Naive thymus-derived CD4-positive, alpha-beta T cell (primary cell): ENCODE measurements at places on chromosomes 12 and 14.

DNA sequence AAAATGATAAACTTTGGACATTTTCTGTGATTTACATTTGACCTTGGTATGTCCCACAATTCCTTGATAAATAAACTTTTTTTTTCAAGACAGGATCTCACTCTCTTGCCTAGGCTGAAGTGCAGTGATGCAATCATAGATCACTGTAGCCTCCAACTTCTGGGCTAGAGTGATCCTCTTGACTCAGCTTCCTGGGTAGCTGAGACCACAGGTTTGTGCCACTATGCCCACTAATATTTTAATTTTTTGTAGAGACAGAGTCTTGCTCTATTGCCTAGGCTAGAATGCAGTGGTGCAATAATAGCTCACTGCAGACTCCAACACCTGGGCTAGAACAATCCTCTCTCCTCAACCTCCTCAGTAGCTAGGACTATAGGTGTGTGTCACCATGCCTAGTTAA, 79.1 kb upstream of the PTGDR start:
- H3K36me3 ChIP-seq: no peaks in the 10 kb centered on the region
- H3K27me3 ChIP-seq: no peaks in the 10 kb centered on the region
- no peaks in the 10 kb centered on the region for H3K4me1 ChIP-seq
- DNase-seq: no peak

- no peak overlapping the region for H3K27ac ChIP-seq
- no peaks in the 10 kb centered on the region for H3K27me3 ChIP-seq
- no peak overlapping the region for H3K4me3 ChIP-seq
- no peaks in the 10 kb centered on the region for H3K4me1 ChIP-seq
- no peaks in the 10 kb centered on the region for H3K36me3 ChIP-seq
Observed at GRCh38 chr12:113392988-113393579, 10.6 kb downstream of the SDS start.

GRCh38 chr14:54129850-54130640, 173.4 kb upstream of the BMP4 start:
- H3K4me3 ChIP-seq: no peak overlapping the region
- no peaks in the 10 kb centered on the region for H3K27me3 ChIP-seq
- H3K27ac ChIP-seq: no peak overlapping the region
- no peak for DNase-seq
- H3K4me1 ChIP-seq: no peaks in the 10 kb centered on the region
- no peaks in the 10 kb centered on the region for H3K36me3 ChIP-seq

DNA sequence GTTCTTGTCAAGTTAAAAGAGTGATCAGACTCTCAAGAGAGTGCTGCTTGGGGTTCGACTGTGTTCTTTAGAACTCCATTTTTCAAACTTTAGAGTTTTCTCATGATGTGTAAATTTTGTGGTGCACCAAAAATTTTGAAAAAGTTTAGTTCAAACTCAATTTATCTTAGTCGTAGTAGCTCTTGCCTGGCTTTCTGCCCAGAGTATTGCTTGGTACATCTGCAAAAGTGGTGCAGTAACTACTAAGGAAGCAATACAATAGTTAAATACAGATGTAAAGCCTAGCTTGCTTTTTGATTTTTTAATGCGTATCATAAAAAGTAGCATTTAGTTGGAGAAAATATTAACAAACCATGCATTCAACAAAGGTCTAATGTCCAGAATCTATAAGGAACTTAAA, 9.5 kb upstream of the CCDC91 start:
- H3K27ac ChIP-seq: no peak overlapping the region
- no peak overlapping the region for H3K4me3 ChIP-seq
- no peaks in the 10 kb centered on the region for H3K27me3 ChIP-seq
- no peaks in the 10 kb centered on the region for H3K4me1 ChIP-seq
- no peak for DNase-seq
- no peaks in the 10 kb centered on the region for H3K36me3 ChIP-seq

- H3K27ac ChIP-seq: no peak overlapping the region
- H3K36me3 ChIP-seq: peaks cover 48% of the 10 kb centered on the region
- no peak overlapping the region for H3K4me3 ChIP-seq
Observed at GRCh38 chr14:64147126-64147790, 146.9 kb downstream of the ESR2 start.

GRCh38 chr12:113852264-113852663, 113.9 kb downstream of the RBM19 start:
- no peak overlapping the region for H3K4me3 ChIP-seq
- H3K27me3 ChIP-seq: no peaks in the 10 kb centered on the region
- H3K36me3 ChIP-seq: no peaks in the 10 kb centered on the region
- H3K27ac ChIP-seq: no peak overlapping the region
- H3K4me1 ChIP-seq: no peaks in the 10 kb centered on the region

DNA sequence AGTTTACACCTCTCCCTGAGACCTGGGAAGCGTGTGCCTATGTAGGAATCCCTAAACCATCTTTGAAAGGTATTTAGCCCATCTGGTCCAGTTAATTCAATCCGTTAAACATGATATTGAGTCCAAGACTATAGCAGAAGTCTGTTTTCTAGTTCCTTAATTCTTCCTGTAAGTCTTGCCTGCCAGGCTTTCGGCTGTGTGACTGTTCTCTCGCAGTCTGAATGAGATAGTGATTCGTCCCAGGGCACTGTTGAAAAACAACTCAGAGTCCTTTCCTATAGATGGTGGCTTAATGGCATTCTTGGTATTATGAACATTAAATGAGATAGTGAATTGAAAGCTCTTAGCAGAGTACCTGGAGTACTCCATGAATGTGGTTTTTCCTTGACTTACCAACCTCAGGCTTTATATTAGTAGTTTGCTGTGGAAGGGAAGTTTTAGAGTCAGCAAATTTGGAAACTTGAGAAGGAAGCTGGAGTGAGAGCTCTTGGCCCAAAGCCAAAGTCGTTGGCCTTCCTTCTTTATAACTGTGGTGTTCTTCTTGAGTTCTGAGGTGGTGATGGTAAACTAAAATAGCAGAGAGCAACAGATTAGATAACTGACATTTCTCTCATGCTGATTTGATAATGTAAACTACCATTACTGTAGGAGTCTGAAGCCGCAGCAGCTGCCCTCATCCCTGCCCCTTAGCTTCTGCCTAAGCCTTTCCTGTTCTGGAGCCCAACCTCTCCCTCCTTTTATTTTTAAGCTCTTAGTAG, 76.5 kb downstream of the TGFB3 start:
- no peaks in the 10 kb centered on the region for H3K27me3 ChIP-seq
- no peaks in the 10 kb centered on the region for H3K4me1 ChIP-seq
- no peak for DNase-seq
- H3K27ac ChIP-seq: no peak overlapping the region
- no peaks in the 10 kb centered on the region for H3K36me3 ChIP-seq

- H3K27me3 ChIP-seq: no peaks in the 10 kb centered on the region
- no peaks in the 10 kb centered on the region for H3K4me1 ChIP-seq
- H3K27ac ChIP-seq: no peak overlapping the region
- no peak for DNase-seq
- no peak overlapping the region for H3K4me3 ChIP-seq
Observed at GRCh38 chr14:25537846-25538455, 488.0 kb upstream of the STXBP6 start.

GRCh38 chr12:131049549-131050339, 96.0 kb downstream of the ADGRD1 start:
- no peaks in the 10 kb centered on the region for H3K27me3 ChIP-seq
- no peak overlapping the region for H3K4me3 ChIP-seq
- H3K36me3 ChIP-seq: no peaks in the 10 kb centered on the region

DNA sequence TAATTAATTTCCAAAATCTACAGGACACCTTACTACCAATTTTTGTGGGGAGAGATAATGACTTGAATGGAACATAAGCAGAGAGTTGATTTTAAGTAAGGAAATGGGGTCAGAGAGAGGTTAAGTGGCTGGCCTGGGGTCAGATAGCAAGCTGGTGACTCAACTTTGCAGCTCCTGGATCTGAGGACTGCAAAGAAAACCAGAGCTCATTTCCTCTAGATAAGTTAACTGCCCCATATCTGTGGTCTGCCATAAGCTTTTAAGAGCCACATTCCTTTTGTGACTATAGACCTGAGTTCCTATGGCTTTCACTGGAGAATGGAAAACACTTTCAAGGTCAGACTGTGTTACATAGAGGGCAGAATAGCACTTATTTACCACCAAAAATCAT, 201.2 kb upstream of the PRICKLE1 start:
- H3K4me3 ChIP-seq: no peak overlapping the region
- no peak for DNase-seq

- no peak overlapping the region for H3K4me3 ChIP-seq
- peaks cover 7% of the 10 kb centered on the region for H3K4me1 ChIP-seq
- H3K27me3 ChIP-seq: no peaks in the 10 kb centered on the region
- H3K36me3 ChIP-seq: no peaks in the 10 kb centered on the region
Observed at GRCh38 chr14:99388286-99388685, 92.4 kb downstream of the SETD3 start.

DNA sequence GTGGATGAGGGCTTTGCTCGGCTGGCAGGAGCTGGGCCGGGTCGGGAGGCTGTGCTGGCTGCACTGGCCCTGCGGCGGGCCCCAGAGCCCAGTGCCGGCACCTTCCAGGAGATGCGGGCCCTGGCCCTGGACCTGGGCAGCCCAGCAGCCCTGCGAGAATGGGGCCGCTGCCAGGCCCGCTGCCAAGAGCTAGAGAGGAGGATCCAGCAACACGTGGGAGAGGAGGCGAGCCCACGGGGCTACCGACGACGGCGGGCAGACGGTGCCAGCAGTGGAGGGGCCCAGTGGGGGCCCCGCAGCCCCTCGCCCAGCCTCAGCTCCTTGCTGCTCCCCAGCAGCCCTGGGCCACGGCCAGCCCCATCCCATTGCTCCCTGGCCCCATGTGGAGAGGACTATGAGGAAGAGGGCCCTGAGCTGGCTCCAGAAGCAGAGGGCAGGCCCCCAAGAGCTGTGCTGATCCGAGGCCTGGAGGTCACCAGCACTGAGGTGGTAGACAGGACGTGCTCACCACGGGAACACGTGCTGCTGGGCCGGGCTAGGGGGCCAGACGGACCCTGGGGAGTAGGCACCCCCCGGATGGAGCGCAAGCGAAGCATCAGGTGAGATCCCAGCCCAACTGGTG, 11.5 kb downstream of the ARHGEF40 start:
- no peak overlapping the region for H3K27ac ChIP-seq
- no peaks in the 10 kb centered on the region for H3K27me3 ChIP-seq
- no peaks in the 10 kb centered on the region for H3K36me3 ChIP-seq
- no peak for DNase-seq

- no peaks in the 10 kb centered on the region for H3K4me1 ChIP-seq
- no peaks in the 10 kb centered on the region for H3K27me3 ChIP-seq
- DNase-seq: no peak
- H3K36me3 ChIP-seq: no peaks in the 10 kb centered on the region
Observed at GRCh38 chr14:101017806-101018560, 114.5 kb upstream of the RTL1 start.

- H3K27me3 ChIP-seq: no peaks in the 10 kb centered on the region
- no peaks in the 10 kb centered on the region for H3K36me3 ChIP-seq
- no peak for DNase-seq
- H3K27ac ChIP-seq: peak overlapping the region; percentile 93
Observed at GRCh38 chr12:50507474-50507838, 2.7 kb downstream of the DIP2B start.

DNA sequence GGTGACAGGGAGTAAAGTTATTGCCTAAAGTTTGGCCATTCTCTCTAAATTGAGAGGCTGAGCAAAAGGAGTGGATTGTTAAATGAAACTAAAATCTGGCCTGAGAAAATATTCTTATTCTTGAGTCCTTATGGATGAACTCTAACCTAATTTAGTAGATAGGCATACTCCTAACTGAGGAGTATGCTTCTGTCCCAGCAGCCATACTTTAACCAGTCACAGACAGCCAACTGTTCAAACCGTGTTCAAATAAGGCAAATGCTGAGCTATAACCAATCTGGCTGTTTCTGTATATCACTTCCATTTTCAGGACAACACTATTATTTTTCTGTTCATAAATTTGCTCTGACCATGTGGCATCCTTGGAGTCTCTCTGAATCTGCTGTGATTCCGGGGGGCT, 75.9 kb upstream of the RERGL start:
- H3K36me3 ChIP-seq: no peaks in the 10 kb centered on the region
- H3K27me3 ChIP-seq: no peaks in the 10 kb centered on the region
- H3K27ac ChIP-seq: no peak overlapping the region
- no peak for DNase-seq
- H3K4me1 ChIP-seq: no peaks in the 10 kb centered on the region

DNA sequence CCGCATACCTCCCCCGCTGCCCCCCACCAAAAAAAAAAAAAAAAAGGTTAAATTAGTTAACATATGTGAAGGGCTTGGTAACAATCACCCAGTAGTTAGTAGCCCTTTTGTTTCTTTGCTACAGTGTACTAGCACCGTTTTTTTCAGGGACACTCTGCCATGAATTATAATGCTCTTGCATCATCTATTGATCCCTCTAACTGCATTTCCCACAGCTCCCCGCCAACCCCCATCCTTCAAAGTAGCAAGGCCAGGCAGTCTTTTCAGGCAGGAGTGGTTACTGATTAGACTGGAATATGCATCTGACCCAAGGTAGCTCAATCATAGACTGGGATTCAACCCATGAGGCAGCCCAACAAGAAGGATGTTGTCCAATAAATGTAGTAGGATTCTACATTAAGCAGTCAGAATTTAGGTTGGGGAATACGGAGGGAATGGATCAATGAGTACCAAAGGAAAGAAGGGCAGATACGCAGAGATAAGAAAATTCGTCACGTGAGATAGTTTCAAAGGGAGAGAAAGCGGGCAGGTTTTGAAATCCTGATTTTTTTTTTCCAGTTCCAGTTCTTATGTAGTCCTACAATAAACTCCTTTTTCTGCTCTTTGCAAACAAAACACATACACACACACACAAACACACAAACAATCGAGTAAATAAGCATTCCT, 39.8 kb upstream of the CRACR2A start:
- no peak for DNase-seq
- H3K27ac ChIP-seq: no peak overlapping the region
- H3K27me3 ChIP-seq: no peaks in the 10 kb centered on the region
- H3K36me3 ChIP-seq: no peaks in the 10 kb centered on the region
- H3K4me3 ChIP-seq: no peak overlapping the region

- no peak for DNase-seq
- no peak overlapping the region for H3K27ac ChIP-seq
- H3K27me3 ChIP-seq: no peaks in the 10 kb centered on the region
- H3K36me3 ChIP-seq: no peaks in the 10 kb centered on the region
Observed at GRCh38 chr12:70251661-70252060, 8.4 kb downstream of the CNOT2 start.

DNA sequence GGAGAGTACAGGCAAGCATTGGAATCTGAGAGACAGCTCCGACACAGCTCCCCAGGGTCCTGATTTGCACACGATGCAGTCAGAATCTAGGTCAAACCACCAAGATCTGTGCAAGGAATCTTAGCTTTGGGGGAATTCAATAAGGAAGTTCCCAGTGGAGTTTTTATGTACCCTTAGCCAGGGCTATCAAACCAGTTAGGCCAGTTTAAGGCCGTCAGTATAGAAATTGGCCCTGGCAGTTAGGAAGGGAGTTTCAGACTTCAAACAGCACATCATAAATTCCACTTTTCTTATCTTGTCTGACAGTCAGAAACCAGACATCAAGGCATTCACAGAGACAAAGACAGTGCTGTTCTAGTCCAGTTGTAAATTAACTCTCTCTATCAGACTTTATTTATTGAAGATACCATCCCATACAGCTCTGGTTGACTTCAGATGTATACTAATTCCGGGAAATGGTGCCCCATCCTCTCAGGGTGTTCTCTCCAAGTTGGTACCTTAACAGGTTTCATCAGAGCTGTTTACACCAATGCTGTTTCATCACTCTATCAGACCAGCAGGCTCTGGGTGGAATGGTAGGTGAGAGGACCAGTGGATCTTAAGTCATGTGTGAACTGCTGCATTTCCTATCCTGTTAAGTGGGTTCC, 157.5 kb upstream of the ATF7IP start:
- no peaks in the 10 kb centered on the region for H3K36me3 ChIP-seq
- no peak overlapping the region for H3K27ac ChIP-seq
- no peaks in the 10 kb centered on the region for H3K4me1 ChIP-seq
- no peaks in the 10 kb centered on the region for H3K27me3 ChIP-seq
- H3K4me3 ChIP-seq: no peak overlapping the region
